ENCODE measurements at places on chromosomes 3 and 15.

DNA sequence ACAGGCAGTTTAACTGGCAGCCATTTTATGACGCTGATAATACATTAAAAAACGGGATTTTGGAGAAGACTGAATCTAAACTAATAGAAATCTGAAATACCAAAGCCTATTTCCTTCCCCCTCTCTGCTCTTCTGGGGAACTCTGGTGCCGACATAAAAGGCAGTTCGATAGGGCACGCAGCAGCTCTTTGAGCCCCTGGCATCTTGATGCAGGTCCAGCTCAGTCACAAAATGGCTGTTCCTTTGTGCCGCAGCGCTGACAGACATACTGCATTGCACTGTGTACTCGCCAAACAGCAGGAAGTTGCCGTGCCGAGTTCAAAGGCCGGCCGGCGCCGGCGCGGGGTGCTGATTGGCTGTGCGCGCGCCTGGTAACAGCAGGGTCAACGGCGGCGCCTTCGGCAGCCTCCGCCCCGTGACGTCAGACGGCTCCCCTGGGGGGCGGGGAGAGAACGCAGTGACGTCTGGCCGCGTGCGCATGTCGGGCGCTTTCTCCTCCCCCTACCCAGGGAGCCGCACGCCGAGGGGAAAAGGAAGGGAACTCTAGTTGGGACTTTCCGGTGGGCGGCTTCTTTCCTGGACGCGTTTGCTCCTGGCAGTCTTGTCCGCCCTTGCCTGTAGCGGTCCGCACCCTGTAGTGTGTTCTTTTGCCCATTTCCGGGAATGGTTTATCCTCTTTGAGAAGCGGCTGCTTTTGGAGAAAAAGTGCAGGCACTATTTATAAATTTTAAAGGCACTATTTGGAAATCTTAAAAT is 4.0 kb downstream of the CHD2 start:
- DNase-seq, result peak; percentile 99

DNA sequence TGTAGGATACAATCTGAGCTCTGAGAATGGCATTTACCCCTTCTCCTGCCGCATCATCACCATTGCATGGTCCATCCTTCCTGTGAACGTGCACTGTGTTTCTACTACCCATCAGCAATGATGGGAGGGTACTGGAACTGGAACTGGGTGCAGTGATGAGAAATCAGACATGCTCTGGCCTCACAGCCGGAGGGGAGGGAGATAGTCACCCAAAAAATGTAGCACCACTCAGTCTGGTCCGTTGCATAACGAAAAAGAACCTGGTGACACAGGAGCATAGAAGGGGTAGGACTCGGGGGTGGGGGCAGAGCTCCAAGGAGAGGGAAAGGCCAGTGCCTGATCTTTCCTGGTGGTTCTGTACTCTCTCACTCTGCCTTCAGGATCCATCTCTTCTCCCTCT is 205.0 kb downstream of the RPLP1 start:
- DNase-seq, result no peak

- no peak for DNase-seq
Observed at GRCh38 chr15:47400603-47401002, 316.7 kb upstream of the SEMA6D start.

GRCh38 chr15:60392986-60393790 is 4.6 kb downstream of the ANXA2 start:
- peak; percentile 98 for DNase-seq

DNA sequence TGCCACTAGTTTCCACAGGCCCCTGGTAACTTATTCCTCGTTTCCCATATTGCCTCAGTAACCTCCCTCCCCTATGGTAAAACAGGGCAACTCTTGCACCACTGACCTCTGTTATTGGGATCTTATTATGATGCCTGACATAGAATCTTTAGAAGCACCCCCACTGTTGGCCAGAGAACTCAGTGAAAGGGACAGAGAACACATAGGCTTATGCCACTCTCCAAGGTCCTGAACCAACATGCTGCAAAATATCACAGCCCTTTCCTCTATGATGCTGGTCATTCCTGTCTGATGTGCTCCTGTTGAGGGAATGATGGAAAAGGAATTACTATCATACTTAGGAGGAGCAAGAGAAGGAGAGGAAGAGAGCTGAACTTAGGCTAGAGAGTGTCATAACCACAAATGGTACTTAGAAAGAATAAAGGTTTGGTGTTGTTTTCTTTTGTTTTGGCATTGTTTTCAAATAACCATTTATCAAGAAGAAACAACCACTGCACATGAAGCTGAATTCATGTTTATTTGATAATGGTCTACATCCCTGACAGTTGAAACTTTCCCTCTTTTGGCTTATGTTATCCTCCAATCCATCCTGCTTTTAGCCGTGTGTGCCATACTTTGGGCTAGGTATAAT is 330.2 kb downstream of the EPHB1 start:
- DNase-seq, result peak; percentile 13

DNA sequence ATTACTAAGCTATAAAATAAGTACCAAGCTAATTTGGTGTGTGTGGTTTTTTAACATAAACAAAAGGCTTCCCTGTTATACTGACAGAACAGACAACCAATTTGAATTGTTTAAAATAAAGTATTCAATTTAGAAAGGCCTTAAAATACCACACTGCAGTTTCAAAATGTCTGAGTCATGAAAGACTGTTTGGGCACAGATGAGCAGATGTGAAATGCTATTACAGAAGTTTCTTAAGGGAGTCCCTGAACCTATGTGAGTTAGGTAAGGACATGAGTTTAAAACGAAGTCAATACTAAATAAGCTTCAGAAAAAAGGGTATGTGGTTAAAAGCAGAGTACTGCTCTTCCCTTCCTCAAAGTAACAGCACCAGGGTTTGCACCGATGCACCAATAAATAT is 69.7 kb upstream of the SETMAR start:
- DNase-seq, result no peak

- no peak for DNase-seq
Observed at GRCh38 chr3:143239031-143239430, 119.5 kb downstream of the CHST2 start.

DNA sequence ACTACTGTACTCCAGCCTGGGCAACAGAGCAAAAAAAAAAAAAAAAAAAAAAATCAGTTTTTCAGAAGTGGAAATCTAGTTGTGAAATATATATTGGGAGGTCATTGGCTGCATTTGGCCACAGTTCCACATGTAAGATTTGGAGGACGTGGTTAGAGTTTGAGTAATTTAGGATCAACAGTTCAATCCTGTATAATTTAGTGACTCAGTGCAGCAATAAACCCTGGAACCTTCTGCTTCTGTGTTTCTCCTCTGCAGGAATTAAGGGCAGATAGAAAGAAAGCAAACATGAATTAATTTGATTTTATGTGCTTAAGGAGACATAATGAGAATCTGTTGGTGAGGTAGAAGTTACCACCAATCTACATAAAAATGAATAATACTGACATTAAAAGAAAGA is 347.0 kb downstream of the PTPRG start:
- peak; percentile 67 for DNase-seq

Measured in fibroblast of villous mesenchyme (primary cell).